ELF-1 (cell line): ENCODE measurements at places on chromosomes 3 and 15.

GRCh38 chr3:101685870-101686307, 629 bp downstream of the RPL24 start:
- DNase-seq: no peak

DNA sequence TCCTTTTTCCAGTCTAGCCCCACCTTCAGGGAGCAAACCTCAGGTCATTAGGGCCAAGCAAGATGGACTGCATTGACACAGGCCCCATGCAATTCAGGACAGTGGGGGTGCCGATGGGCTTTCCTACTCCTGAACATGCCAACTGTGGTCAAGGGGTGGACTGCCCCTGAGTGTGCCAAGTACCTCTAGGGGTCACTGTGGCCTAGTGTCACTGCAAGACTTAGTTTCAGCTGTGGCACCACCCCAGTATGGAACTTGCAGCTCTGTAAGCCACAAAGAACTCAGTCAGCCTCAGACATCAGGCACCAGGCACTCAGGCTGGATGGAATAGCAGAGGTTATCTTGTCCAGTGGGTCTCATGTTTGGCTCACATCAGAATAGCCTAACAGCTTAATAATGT, 32.3 kb downstream of the EXOG start:
- DNase-seq: peak; percentile 36

- no peak for DNase-seq
Measured at GRCh38 chr3:72384602-72385001, 463.6 kb downstream of the SHQ1 start.

DNA sequence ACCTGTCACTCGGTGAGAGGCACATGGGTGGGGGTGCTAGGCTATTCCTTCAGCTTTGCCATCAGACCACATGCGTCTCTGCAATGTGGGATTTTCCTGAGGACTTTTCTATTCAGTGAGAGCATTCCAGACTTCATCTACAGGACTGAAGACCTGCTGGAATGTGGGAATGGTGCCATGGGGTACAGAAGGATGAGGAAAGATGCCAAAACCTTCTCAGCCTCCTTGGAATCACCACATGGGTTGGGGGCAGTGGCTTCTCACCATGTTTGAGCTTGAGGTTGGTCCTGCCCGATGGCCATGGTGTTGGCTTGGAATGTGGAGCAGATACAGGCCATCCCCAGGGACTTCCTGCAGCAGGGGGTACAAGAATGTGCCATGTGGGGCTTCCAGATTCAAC, 80.9 kb upstream of the KLF13 start:
- DNase-seq: no peak

DNA sequence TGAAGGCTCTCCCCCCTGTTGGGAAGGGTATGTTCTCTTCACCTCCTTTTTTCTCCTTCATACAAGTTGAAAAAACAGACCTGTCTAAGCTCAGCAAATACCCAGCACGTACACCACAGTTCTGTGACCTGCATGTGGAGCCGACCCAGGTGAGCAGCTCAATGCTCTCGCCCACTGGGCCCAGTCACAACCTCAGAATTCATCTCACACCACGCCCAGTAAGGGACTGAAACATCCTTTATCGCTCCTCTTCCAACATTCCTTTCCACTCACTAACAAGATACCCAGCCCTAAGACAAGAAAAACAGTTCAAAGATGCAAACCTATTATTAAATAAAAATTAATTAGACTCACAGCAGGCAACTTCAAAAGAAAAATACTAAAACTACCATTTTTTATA, 68.9 kb downstream of the FOXP1 start:
- no peak for DNase-seq
